Endothelial cell (in vitro differentiated cells): ENCODE measurements at places on chromosomes 4 and X. TPM values are rescaled to one million over a fixed set of nuclear protein-coding genes. Genes with fewer than 3 reads are reported as not detected.
A peak's percentile ranks its signal among the peaks of the same experiment; 100 is the strongest.

DNA sequence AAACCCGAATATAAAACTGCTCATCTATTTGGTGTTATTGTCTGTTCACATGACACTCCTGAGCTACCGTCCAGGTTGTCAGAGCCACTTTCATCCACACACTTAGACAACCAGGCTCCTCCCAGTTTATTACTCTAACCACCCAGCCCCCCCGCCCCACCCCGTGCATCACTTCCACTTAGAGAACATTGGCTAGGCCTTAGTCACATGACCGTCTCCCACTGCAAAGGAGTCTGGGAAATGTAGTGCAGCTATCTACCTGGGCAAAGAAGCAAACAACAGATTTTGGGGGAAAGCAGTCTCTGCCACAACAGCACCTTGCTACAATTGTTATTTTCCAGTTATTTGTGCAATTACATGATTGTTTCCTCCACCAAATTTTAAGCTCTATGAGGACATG is 57.6 kb upstream of the RBPJ start:
- no peaks in the 10 kb centered on the region for H3K27me3 ChIP-seq
- no peaks in the 10 kb centered on the region for H3K4me1 ChIP-seq
- H3K27ac ChIP-seq, result no peak overlapping the region
- no peaks in the 10 kb centered on the region for H3K36me3 ChIP-seq
- no peak overlapping the region for H3K4me3 ChIP-seq
- DNase-seq, result no peak

DNA sequence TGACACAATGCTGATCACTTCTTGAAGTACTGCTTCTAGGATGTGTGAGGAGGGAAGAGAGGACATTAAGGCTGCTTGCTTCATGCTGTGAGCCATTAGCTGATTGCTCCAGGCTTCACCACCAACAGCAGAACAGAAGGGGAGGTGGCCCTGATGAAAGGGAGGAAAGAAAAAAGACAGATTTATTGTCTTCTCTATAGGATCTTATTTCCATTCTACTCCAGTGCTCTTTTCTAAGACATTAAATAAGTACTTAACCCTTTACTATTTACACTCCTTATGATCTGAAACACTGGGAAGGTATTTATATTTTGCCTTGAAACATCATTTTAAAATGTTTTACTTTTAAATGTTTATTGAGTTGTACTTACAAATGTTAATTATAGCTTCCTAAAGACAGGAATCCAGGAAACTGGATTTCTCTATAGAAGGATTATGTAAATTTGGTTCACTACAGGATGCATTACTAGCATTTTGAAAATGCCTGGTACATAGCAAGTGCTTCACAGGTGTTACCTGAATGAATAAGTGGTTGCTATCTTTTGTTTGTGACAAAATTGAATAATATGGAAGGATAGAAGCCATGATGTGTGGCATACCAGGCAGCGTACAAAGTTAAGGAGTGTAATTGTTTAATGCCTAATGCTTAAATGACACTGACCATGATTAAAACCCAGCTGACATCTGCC is 680.9 kb upstream of the ATOH1 start:
- no peak overlapping the region for H3K4me3 ChIP-seq
- no peak overlapping the region for H3K27ac ChIP-seq

GRCh38 chr4:6972911-6973310 is 63.3 kb downstream of the TBC1D14 start:
- H3K27me3 ChIP-seq, result peaks cover 5% of the 10 kb centered on the region
- no peak overlapping the region for H3K4me3 ChIP-seq
- no peak overlapping the region for H3K27ac ChIP-seq

DNA sequence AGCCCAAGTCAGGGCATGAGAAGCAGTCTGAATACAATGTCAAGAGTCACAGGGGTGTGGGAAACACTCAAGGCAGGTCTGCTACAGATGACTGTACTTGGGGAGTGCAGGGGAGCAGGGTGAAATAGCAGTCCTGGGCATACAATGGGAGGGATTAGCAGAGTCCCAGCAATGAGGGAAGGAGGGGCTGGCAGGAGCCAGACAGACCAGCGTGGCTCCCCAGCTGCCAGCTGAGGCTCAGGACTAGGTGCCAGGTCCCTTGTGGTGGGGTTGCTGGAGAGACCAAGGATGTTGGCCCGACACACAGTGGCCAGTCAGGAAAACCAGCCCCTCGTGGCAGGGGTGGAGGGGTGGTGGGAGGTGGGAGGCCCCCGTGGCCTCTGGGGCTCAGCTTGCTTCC is 86.6 kb downstream of the RTL5 start:
- peaks cover 2% of the 10 kb centered on the region for H3K36me3 ChIP-seq
- no peak for DNase-seq
- no peaks in the 10 kb centered on the region for H3K27me3 ChIP-seq
- no peak overlapping the region for H3K4me3 ChIP-seq
- H3K4me1 ChIP-seq, result peaks cover 40% of the 10 kb centered on the region

GRCh38 chr4:114334884-114335330 is 263.7 kb upstream of the UGT8 start:
- no peaks in the 10 kb centered on the region for H3K36me3 ChIP-seq
- no peak overlapping the region for H3K4me3 ChIP-seq
- no peak for DNase-seq
- H3K4me1 ChIP-seq, result no peaks in the 10 kb centered on the region
- H3K27ac ChIP-seq, result no peak overlapping the region

GRCh38 chrX:5306654-5307121 is 922.0 kb downstream of the NLGN4X start:
- H3K36me3 ChIP-seq, result no peaks in the 10 kb centered on the region
- no peak overlapping the region for H3K27ac ChIP-seq
- no peaks in the 10 kb centered on the region for H3K27me3 ChIP-seq
- H3K4me1 ChIP-seq, result no peaks in the 10 kb centered on the region
- DNase-seq, result no peak

GRCh38 chr4:77819404-77819842 is 255 bp upstream of the CNOT6L start:
- peaks cover 26% of the 10 kb centered on the region for H3K4me1 ChIP-seq
- H3K27me3 ChIP-seq, result peaks cover 5% of the 10 kb centered on the region
- peaks cover 5% of the 10 kb centered on the region for H3K36me3 ChIP-seq
- H3K27ac ChIP-seq, result peak overlapping the region; percentile 96

GRCh38 chrX:109732807-109733612 is at the start of gene ACSL4:
TSS of gene ACSL4 (minus strand) at chrX:109733257. CDS start at chrX:109683363, 49,894 bp downstream.
- peak within 1 kb of the TSS; percentile 96 for H3K27ac ChIP-seq
- H3K36me3 ChIP-seq, result no peaks in the 10 kb centered on the region
- peaks cover 5% of the 10 kb centered on the region for H3K4me1 ChIP-seq
- H3K27me3 ChIP-seq, result peaks cover 10% of the 10 kb centered on the region

- H3K36me3 ChIP-seq, result no peaks in the 10 kb centered on the region
- DNase-seq, result no peak
- H3K27me3 ChIP-seq, result peaks cover 3% of the 10 kb centered on the region
- no peak overlapping the region for H3K4me3 ChIP-seq
- H3K27ac ChIP-seq, result no peak overlapping the region
- no peaks in the 10 kb centered on the region for H3K4me1 ChIP-seq
Measured at GRCh38 chr4:7096236-7096635, 28.4 kb upstream of the GRPEL1 start.

Gene MAGIX
- total RNA-seq, result 1.2 TPM

Gene NXF2B
- total RNA-seq, result 1.5 TPM

Gene PROM1
- 12.2 TPM for total RNA-seq

Gene STBD1
- total RNA-seq, result 1.8 TPM
